GM06990 (cell line): ENCODE measurements at places on chromosomes 5 and 9.

DNA sequence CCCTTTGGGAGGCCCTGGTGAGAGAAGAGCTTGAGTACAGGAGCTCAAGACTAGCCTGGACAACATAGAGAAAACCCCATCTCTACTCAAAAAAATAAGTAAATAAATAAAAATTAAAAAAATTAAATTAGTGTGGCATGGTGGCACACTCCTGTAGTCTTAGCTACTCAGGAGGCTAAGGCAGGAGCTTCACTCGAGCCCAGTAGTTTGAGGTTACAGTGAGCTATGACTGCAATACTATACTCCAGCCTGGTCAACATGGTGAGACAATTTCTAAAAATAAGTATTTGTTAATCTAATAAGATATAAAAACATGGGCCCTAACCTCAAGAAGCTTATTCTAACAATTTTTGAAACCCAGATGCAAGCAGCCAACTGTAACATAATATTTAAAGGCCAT lies 7.6 kb downstream of the RNF38 start:
- no peak for DNase-seq

- no peak for DNase-seq
Observed at GRCh38 chr5:53783624-53784228, 223.3 kb downstream of the NDUFS4 start.

- no peak for DNase-seq
Observed at GRCh38 chr5:39426051-39426745, 1.4 kb upstream of the DAB2 start.

GRCh38 chr9:89868100-89868499 lies 263.3 kb downstream of the GADD45G start:
- no peak for DNase-seq

DNA sequence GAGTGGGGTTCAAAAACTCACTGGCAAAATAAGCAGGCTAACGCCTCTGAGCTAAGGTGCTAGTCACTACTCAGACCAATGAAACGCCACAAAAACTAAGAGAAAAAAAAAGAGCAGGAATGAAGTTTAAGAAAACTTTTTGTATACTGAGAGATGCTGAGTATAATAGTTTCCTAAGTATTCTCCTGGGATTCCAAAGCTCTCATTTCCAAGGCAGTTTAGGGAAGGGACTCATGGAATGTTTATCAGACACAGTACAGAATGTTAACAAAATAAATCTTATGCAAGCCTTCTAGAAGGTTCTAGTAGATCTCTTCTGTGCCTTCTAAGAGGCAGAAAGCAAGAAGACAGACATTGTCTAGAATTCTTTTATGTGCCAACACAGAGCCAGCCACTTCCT lies 361.9 kb downstream of the MTRR start:
- no peak for DNase-seq

- no peak for DNase-seq
Observed at GRCh38 chr9:21969951-21970799, 24.0 kb downstream of the CDKN2A start.

- DNase-seq = peak; percentile 63
Observed at GRCh38 chr5:132019857-132020555, 8.5 kb upstream of the ACSL6 start.

DNA sequence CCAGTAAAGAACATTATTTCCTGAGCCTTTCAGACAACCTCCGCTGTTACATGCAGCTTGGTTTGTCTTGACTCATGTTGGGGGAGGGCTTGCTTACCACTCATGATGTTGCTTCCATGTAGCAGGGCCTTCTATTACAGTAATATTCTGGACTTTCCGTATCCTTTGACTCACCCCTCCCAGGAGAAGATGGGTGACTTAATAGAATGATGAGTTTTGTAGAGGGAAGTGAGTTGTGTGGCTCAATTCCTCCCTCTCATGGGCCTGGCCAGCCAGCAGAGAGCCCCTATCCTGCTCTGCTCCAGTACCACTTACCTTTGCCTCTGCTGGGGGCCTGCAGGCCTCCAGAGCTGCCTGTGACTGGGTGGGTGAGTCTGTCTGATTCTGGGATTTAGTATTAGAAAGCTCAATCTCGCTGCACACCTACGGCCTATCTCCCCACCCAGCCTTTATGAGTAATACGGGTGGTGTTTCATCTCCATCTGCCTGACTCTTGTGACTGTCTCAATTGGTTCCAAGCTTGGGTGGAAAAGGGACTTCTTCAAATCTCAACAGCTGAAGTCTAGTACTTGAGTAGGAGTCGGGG lies 52.6 kb upstream of the KLF9 start:
- DNase-seq = no peak

DNA sequence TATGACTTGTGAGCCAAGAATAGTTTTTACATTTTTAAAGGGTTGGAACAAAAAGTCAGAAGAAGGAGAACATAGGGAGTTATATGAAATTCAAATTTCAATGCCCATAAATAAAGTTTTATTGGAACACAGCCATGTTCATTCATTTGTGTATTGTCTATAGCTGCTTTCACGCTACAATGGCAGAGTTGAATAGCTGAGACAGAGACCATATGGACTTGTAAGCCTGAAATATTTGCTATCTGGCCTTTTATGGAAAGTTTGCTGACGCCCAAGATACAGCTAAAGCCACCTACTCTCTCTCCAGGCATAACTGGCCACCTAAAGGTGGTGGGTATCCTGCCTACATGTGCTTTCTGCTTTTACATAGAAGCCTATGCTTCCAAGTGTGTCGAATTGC lies 10.9 kb downstream of the DAB2IP start:
- no peak for DNase-seq

- no peak for DNase-seq
Observed at GRCh38 chr9:114905170-114905940, 25.0 kb downstream of the TNFSF8 start.

GRCh38 chr9:19643875-19644274 lies 145.0 kb downstream of the SLC24A2 start:
- no peak for DNase-seq

DNA sequence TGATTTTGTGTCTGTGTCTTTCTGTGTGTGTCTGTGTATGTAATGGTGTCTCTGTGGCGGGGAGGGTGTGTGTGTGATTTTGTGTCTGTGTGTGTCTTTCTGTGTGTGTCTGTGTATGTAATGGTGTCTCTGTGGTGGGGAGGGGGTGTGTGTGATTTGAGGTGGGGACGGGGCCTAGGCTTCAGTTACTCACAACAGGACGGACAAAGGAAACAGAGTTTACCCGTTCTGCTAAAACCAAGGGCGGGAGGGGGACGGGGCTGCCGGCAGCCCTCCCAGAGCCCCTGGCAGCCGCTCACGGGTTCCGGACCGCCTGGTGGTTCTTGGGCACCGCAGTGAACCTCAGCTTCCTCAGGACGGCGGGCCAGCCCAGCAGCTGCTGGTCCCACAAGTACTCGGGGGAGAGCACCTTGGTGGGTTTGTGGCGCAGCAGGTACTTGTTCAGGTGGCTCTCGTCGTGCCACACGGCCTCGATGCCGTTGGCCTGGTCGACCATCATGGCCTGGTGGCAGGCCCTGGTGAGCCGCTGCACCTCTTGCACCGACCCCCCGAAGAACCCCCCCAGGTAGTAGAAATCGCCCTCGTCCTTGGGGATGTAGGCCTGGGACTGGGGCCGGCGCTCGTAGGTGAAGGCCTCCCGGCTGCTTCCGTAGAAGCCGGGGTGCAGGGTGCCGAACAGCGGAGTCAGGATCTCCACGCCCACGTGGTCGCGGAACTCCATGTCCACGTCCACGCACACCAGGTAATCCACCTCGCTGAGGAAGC lies 19.4 kb downstream of the ABO start:
- no peak for DNase-seq

DNA sequence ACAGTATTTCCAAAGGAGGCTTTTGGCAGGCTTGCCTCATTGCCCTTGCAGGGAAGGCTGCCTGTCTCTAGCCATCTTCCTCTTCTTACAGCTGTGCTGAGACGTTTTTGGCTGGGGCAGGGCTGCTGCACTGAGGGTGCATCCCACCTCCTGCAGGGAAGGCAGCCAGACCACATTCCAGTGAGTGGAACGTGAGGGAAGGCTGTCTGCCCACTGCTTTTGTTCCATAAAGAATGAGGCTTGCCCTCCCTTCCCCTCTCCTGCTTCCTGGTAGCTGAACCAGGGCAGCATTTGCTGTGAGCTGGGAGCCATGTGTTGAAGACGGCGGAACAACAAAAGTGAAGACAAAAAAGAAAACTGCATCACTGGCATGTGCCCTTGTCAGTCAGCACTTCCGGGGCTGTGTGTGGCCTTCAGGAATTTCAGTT lies 16.8 kb downstream of the MGAT1 start:
- DNase-seq = no peak

DNA sequence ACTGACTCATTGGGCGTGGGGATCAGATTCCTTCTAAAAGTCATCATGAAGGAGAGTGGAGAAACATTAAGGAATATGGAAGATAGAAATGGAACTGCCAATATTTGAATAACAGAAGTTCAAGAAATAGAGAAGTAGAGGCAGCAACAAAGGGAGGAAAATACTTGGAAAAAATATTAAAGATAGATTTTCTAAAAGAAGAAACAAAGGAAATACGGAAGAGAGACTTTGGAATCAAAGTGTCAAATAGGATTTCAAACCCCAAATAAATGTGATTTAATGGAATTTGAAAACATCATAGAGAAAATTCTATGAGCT lies 605.1 kb upstream of the KLF4 start:
- DNase-seq = no peak

DNA sequence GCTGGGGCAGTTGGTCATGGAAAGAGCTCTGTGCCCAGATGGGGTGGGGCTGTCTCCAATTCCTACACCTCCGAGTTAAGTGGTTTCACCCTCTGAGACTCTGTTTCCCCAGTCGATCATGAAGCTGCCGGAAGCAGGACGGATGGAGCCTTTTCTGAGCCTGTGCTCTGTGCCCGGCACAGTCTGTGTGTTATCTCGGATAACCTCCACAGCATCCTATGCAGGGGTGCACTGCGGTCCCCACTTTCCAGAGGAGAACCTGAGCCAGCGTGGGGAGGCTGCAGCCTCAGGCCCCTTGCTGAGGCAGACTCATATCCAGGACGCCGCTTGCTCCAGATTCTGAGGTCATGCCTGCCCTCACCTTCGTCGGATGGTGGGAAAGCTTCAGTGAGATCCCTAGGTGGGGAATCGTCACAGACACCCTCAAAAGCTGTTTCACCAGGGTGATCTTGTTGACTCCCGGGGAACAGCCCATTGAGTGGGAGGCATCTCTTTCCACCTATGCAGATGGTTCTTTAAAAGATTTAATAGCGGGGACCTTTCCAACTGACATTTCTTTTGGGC lies 6.9 kb upstream of the COL5A1 start:
- no peak for DNase-seq

GRCh38 chr9:134992755-134993124 lies 75.0 kb upstream of the FCN1 start:
- DNase-seq = no peak

GRCh38 chr5:110768138-110768860 lies 29.5 kb downstream of the SLC25A46 start:
- DNase-seq = no peak

- no peak for DNase-seq
Observed at GRCh38 chr9:27391040-27391895, 94.3 kb upstream of the EQTN start.

GRCh38 chr5:150448952-150449516 lies 505 bp downstream of the RPS14 start:
- DNase-seq = no peak

- DNase-seq = no peak
Observed at GRCh38 chr5:151202381-151203139, 21.3 kb downstream of the CCDC69 start.

GRCh38 chr5:40317023-40317422 lies 362.7 kb upstream of the PTGER4 start:
- no peak for DNase-seq

GRCh38 chr9:3732077-3733038 lies 206.6 kb upstream of the RFX3 start:
- DNase-seq = peak; percentile 13

DNA sequence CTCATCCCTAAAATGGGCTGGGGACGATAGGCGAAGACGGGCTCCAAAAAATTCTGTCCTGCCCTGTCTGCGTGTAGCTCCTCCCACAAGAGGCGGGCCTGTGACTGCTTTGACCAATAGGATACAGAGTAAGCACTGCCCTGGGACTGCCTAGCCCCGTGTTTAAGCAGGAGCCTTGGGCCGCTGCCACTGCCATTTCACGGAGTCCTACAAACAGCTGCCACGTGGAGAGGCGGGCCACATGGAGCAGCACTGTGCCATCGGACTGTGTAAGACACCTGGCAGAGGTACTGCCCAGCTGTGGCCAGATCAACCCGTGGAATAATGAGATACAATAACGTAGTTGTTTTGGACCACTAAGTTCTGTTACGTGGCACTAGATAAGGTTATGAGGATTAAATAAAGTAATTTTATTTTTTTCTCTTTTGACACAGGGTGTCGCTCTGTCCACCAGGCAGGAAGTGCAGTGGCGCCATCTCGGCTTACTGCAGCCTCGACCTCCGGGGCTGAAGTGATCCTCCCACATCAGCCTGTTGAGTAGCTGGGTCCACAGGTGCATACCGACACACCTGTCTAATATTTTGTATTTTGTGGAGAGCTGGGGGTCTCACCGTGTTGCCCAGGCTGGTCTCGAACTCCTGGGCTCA lies 87.2 kb downstream of the LMNB1 start:
- no peak for DNase-seq

GRCh38 chr5:138832218-138832617 lies 42.9 kb downstream of the LRRTM2 start:
- DNase-seq = no peak

GRCh38 chr5:26893078-26893477 lies 145.3 kb downstream of the CDH9 start:
- DNase-seq = no peak

- no peak for DNase-seq
Observed at GRCh38 chr9:121240472-121241135, 27.4 kb upstream of the GSN start.

DNA sequence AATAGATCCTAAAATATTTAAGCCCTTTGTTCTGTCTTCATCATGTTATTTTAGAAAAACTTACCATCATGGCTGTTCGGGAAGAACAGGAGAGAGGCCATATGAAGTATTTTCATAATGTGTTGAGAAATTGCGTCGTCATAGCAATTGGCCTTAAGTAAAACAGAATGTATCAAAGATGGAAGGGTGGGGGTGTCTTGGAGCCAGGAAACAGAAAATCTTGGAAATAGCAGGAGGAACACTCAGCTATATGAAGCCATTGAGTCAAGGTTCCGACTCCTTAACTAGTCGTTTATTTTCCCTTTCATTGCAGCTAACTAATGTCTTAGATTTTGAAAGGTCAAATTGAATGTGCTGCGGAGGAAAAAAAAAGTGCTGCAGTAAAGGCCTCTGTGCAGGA lies 1.3 kb downstream of the SPTAN1 start:
- DNase-seq = no peak

DNA sequence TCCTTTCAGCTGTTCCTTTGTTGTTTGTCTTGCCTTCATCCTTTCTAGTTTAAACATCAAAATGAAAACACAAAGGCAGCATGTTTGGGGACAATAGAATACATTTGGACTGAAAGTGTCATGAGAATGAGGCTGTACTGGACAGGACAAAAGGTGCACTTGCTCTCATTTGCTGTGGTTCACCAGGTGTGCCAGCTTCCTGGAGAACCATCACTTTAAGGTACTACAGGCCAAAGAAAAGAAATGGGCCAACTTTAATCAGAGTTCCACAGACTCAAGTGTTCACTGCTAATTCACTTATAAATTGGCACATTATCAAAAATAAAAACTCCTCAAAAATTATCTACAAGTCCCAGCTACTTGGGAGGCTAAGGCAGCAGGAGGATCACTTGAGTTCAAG lies 53.8 kb downstream of the ABHD17B start:
- DNase-seq = no peak

- peak; percentile 46 for DNase-seq
Observed at GRCh38 chr5:35852084-35852734, 4.5 kb upstream of the IL7R start.

- DNase-seq = no peak
Observed at GRCh38 chr9:107043886-107044285, 180.9 kb downstream of the ZNF462 start.
